ENCODE measurements at places on chromosomes 1 and 21. TPM values are rescaled to one million over a fixed set of nuclear protein-coding genes. Genes with fewer than 3 reads are reported as not detected.

CDK18 gene
- total RNA-seq: 3.0 TPM

TCHH gene
- total RNA-seq: 0.23 TPM

FAM72D gene
- total RNA-seq: 0.92 TPM

TDRD10 gene
- 0.46 TPM for total RNA-seq

KRTAP12-4 gene
- total RNA-seq: not detected

REN gene
- total RNA-seq: not detected

RCAN3 gene
- 44.3 TPM for total RNA-seq

Measured in diencephalon (tissue), 1 donor.